ENCODE measurements at places on chromosomes 16 and 17.

DNA sequence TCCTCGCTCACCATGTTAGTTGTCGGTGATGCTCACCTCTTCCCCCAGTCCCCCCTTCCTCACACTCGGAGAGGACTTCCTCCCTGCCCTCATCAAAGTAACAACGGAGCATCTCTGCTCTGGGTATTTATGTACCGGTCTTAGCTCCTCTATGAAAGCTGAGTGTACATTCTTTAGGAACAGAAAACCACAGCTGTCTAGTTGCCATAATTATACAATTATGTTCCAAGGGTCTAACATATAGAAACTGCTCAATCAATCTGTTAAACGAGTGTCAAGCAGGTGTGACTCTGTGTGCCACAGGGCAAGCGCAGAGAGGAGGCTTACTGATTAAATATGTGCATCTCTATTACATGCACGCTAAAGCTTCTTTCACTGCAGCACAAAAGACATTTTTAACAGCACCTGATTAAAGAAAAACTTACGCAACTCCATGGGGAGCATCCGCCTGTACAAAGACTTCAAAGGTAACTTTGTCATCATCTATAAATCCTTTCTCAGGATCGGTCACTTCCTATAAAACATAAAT is 37.8 kb downstream of the LITAFD start:
- no peak for DNase-seq

DNA sequence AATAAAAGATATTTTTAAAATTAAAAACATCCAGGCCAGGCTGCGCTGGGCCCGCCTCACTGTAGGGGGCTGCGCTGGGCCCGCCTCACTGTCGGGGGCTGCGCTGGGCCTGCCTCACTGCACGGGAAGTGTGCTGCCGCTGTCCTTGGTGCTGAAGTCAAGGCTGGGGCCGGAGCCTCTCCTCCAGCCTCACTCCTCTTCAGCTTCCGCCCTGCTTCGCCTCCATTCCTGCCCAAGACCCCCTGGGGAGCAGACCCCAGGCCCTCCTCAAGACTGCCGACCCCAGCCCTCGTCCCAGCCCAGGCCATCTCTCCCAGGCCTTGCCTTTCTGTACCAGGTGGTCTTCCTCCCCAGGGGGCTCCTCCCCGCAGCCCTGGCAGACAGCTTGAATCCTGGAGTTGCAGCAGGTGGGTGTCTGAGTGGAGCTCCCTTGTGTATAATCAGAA is 26.2 kb downstream of the ENDOV start:
- DNase-seq = no peak

DNA sequence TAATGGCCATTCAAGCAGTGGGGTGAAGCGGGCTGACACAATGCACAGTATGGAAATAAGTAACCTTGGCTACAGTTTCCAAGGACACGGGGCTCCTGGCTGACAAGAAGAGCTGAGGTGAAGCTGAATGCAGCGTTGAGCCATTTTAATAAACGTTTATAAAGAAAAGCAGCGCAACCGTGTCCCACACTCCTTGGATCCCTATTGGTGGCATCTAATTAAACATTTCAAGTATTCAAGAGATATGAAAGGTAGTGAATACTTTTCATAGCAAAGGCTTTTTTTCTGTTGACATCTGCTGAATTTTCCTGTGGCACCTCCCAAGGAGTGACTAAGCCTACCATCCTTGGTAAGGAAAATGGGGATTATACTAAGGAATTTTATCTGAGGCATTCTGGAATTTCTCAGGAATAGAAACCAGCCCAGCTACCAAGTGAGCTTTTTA is 26.5 kb downstream of the DUSP14 start:
- no peak for DNase-seq

DNA sequence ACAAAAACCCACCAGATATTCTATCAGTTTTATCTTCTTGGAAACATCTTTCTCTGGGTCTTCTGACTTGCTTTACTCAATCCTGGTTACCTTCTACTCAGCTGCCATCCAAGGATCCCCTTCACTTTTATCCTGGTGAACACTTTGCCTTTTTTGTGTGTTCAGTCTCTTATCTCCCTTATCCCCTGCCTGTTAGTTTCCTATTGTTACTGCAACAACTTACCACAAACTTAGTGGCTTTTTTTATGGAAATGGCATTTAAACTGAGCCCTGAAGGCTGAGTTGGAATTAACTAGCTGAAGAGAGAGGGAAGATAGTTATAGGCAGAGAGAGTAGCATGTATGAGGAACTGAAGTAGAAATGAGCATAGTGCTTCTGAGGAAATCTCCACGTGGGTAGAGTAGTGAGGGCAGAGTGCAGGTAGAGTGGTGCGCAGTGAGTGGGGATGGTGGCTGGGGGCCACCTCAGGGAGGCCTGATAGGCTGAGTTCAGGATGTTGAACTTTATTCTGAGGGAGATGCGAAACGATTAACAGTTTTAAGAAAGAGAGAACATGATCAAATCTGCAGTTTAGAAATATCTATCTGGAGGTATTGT is 26.3 kb downstream of the TANGO6 start:
- no peak for DNase-seq

DNA sequence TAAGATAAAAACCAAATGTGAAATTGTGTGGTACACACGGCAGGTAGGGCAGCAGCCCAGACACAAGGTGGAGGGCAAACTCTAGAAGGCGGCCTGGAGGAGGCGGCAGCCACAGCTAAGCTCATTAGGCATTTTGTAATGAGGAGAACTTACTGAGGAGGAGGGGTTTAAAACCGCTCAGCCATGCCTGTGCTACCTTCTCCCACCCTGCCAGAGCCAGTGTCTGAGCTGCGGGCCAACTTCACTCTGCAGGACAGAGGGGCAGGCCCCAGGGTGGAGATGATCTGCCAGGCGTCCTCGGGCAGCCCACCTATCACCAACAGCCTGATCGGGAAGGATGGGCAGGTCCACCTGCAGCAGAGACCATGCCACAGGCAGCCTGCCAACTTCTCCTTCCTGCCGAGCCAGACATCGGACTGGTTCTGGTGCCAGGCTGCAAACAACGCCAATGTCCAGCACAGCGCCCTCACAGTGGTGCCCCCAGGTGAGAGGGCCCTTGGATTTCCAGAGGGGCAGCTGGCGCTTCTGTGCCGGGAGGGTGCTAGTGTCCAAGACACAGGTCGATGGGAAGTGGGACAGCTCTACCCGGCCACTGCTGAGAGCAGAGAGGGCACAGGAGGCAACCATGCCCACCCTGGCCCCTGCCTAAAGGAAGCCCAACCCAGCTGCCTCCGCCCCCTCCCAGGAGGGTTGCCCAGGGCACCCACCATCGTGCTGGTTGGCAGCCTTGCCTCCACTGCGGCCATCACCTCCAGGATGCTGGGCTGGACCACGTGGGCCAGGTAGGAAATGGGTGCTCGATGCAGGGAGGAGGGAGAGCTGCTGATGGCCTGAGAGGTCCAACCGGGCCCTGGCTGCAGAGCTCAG is 4.3 kb upstream of the SYNGR2 start:
- DNase-seq = no peak

GRCh38 chr16:17574256-17574655 is 103.5 kb upstream of the XYLT1 start:
- DNase-seq = no peak

DNA sequence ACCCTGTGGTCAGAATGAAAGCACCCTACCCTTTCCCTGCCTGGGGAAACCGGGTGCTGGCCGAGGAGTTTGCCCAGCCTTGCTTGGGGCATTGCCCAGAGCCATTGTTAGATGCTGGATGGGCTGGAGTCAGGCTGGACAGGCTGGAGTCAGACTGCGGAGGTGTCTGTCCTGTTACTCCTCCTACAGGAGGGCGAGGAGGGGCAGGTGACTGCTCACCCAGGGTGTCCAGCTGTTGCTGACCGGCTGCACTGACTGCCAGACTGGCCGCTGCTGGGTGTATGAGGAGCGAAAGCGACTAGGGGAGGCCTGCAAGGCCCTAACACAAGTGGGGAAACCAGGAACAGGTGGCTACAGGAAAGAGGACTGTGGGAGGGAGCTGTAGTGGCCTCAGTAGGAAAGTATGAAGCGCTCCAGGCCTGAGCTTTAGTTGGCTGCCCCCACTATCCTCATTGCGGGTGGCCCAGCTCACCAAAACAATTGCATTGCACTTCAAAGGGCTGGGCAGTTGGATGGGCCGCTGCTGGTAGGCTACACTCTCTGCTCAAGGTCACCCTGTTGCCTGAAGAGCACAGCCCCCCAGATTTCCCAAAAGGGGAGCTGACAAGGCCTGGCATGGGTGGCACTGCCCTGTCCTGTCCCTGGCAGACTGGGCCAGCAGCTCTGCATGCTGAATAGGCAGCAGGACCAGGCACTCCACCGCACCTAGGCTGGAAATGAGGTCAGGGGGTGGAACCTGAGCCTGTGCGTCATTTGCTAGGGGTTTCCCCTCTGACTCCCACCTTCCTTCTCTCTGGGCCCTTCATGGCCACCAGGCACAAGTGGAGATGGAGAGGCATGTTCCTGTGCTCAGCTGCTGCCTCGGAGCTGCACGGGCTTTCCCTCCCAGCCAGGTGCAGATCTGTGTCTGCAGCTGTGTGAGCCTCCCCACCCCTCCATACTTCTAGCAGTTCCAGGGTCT is 18.4 kb downstream of the LDHD start:
- peak; percentile 62 for DNase-seq

- DNase-seq = no peak
Observed at GRCh38 chr16:77457046-77457445, 22.2 kb upstream of the ADAMTS18 start.

DNA sequence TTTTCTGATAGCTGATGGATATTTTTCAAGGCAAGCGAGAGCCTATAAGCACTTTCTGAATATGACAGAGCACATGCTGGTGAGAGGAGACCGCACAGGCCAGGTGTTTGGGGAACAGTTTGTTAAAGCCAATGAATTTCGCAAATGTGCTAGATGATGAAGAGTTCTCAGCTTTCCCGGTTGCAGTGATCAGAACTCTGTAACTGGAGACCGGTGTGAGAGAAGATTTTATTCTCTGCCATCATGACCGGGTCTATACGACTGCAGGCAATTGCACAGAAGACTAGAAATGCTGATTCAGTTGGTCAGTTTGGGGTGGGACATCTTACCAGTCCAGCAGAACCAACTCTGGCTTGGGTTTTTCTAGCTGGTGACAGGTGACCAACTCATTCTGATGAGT is 25.4 kb downstream of the SMTNL2 start:
- DNase-seq = no peak

DNA sequence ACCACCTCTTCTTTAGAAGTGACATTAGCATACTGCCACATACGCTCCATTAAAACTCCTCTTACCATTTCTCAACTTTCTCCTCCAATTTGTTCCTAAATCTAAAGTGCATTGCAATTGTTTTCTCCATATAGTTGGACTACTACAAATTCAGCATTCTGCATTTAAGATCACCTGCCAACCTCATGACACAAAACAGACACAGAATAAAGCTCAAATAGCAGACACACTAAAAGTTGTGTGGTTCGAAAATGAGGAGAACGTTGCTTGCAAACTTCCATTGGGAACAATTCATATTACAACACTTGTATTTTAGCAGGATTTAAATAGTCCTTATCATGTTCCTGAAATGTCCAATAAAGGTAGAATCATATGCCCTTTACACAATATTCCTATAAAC is 14.5 kb downstream of the ARHGAP17 start:
- no peak for DNase-seq

- DNase-seq = no peak
Observed at GRCh38 chr16:12210258-12210880, 233.8 kb downstream of the SNX29 start.

GRCh38 chr16:11177578-11178160 is 78.3 kb downstream of the SOCS1 start:
- DNase-seq = no peak

- no peak for DNase-seq
Observed at GRCh38 chr17:33082529-33083173, 91.0 kb downstream of the SPACA3 start.

DNA sequence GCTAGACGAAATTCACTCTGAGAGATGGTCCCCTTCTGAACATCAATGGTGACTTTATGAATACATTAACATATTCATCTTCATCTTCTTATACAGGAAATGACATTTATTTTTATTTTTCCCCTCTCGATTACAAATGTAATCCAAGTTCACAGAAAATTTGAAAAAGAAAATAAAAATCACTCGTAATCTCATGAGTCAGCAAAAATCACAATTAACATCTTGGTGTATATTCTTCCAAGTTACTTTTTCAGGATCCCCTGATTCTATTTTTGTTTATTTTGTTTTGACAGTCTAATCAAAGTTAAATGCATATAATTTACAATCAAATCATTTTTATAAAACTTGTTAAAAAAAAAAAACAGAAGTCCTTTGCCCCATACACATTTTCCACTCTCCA is 27.6 kb downstream of the C16orf87 start:
- DNase-seq = no peak

GRCh38 chr17:9811537-9811936 is 10.3 kb downstream of the GSG1L2 start:
- no peak for DNase-seq

- no peak for DNase-seq
Observed at GRCh38 chr17:57366558-57367351, 110.4 kb downstream of the MSI2 start.

DNA sequence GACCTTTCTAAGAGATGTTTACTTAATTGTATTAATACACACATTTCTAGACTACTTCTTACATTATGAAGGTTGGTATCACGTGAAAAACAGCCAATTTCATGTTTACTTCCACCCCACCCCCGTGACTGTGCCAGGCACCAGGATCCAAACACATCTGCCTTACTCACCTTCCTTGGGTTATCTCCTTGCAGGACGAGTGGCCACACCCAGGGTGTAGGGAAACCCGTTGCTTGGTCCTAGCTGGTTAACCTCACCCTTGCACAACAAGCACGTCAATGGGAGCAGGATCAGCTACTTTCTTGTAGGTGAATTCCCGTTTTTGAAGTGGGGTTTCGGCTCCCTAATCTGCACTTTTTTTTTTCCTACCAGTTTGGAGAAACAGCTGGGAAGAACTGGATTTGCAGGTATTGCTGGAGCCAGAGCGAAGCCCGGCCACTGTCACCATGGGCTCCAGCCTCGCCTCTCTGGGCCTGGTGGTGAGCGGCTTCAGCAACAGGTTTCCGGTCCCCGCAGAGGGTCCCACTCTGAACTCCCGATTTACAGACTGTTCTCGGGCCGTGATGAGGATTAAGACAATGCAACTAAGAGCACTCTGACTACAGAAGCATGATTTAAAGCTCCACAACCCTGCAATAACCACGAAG is 2.1 kb upstream of the UBB start:
- DNase-seq = no peak

DNA sequence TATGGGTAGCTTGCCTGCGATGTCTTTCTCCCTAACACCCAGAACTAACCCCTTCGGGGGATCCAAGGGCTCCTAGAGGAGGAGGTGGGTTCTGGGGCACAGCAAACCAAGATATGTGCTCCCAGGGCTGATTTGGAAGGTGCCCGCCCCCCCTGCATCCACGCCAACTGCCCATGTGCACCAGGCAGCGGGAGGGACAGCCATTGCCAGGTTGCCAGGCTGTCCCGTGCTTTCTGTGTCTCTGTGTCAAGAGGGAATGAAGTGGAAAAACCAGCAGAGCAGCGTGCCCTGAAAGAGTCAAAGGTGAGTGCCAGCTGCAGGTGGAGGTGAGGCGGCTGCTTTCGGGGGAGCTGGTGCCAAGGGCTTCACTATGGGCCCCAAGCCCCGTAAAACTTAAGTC is 6.4 kb downstream of the TEKT5 start:
- peak; percentile 43 for DNase-seq

Measured in NCI-H510A (cell line).